ENCODE measurements at places on chromosomes 4 and X. TPM values are rescaled to one million over a fixed set of nuclear protein-coding genes. Genes with fewer than 3 reads are reported as not detected.
A peak's percentile ranks its signal among the peaks of the same experiment; 100 is the strongest.

GRCh38 chrX:17030092-17030491 lies 83.6 kb downstream of the REPS2 start:
- no peak for DNase-seq
- peak overlapping the region; percentile 11 for H3K27ac ChIP-seq
- H3K4me3 ChIP-seq: no peak overlapping the region
- no peaks in the 10 kb centered on the region for H3K27me3 ChIP-seq

- no peak for DNase-seq
- H3K36me3 ChIP-seq: no peaks in the 10 kb centered on the region
- no peaks in the 10 kb centered on the region for H3K4me1 ChIP-seq
- no peak overlapping the region for H3K27ac ChIP-seq
- no peaks in the 10 kb centered on the region for H3K27me3 ChIP-seq
These were observed 25.0 kb upstream of the DGKK start for GRCh38 chrX:50495616-50496015.

DNA sequence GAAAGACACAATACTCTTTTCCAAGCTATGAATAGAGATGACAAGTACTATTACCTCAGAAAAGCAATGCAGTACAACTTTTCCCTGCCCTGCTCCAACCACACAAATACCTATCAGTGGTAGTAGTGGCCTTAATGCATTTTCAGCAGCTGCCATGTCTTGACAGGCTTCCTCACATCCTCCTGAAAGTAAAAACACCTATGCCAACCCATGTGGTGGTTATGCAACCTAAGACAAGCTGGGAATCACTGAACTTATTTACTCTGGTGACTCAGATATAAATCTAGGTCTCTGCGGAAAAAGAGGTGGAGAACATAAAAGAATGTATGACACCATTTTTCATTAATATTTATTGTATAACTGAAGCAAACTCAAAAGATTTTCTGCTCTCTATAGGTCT lies 14.5 kb downstream of the WDFY3 start:
- DNase-seq: no peak
- H3K27ac ChIP-seq: no peak overlapping the region
- no peak overlapping the region for H3K4me3 ChIP-seq

- H3K4me3 ChIP-seq: no peak overlapping the region
- H3K27me3 ChIP-seq: no peaks in the 10 kb centered on the region
- H3K4me1 ChIP-seq: no peaks in the 10 kb centered on the region
- DNase-seq: no peak
These were observed 103.7 kb upstream of the RAPGEF2 start for GRCh38 chr4:158999166-158999682.

DNA sequence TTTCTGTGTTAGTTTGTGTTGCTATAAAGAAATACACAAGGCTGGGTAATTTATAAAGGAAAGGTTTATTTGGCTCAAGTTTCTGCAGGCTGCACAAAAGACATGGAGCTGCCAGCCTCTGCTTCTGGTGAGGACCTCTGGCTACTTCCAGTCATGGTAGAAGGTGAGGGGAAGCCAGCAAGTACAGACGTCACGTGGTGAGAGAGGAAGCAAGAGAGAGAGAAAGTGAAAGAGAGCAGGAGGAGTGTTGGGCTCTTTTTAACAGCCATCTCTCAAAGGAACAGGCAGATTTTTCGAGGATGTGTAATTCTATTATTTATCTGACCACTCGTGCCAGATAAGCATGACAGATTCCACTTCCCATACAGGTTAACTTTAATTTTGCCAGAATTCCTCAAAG lies 1199.1 kb downstream of the ADGRL3 start:
- H3K36me3 ChIP-seq: no peaks in the 10 kb centered on the region
- no peaks in the 10 kb centered on the region for H3K4me1 ChIP-seq
- H3K27ac ChIP-seq: no peak overlapping the region
- DNase-seq: no peak
- no peaks in the 10 kb centered on the region for H3K27me3 ChIP-seq

DNA sequence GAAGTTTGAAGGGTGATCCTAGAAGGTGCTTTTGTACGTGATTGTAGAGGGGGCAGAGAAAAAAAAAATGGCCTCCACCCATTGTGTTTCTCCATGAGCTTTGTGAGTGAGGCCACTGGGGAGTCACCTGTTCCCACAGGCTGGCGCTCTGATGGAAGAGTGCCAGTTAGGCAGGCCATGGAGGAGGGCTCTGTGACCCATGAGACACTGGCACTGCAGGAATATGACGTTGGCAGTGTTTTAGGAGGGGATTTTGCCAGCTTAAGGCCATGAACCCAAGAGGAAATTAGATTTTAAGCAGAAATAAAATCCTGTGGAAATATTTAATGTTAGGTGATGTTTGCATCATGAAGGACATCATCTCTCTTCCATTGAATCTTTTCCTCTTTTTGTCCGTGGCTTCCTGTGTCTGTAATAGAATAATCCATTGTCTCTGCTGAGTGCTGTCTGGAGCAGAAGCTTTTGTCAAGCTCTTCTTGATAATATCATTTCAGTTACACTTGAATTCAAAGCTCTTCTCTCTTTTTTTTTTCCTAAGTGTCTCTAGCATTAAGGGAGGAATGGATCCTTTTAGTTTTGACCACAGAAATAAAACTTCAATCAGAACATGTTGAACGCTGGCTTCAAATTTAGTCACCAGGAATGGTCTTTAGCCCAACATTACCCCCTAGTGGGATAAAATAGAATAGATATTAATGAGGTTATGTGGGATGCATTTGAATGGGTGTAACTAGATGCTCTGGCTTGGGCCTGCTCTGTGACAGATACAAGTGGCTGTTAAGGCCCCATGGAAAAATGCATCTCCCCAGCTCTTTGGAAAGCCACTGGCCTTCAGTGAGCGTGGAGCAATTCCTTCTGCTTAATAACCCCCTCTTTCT lies 41.0 kb upstream of the UCP1 start:
- H3K27ac ChIP-seq: no peak overlapping the region
- no peak overlapping the region for H3K4me3 ChIP-seq
- DNase-seq: no peak
- no peaks in the 10 kb centered on the region for H3K36me3 ChIP-seq
- H3K4me1 ChIP-seq: no peaks in the 10 kb centered on the region

DNA sequence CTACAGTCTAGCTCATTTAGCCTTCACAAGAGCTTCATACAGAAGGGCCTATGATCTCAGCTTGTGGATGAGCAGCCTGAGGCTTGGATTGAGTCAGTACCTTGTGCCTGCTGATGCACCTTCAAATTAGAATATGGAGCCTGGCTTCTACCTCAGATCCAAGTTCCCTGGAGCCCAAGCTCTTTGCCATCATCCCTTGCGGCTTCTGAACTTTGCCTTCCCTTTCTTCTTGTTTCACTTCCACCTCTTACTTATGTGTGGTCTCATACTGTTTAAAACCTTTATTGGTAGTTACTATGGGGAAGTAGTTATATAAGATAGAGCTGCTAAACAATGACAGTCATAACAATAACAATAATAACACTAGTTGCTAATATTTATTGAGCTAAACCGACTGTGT lies 84.3 kb upstream of the AFF2 start:
- no peak overlapping the region for H3K4me3 ChIP-seq
- H3K27ac ChIP-seq: no peak overlapping the region
- H3K27me3 ChIP-seq: no peaks in the 10 kb centered on the region
- no peak for DNase-seq

- no peak overlapping the region for H3K4me3 ChIP-seq
- peaks cover 20% of the 10 kb centered on the region for H3K4me1 ChIP-seq
- H3K27me3 ChIP-seq: no peaks in the 10 kb centered on the region
- no peaks in the 10 kb centered on the region for H3K36me3 ChIP-seq
- DNase-seq: no peak
These were observed 58.5 kb downstream of the DCTD start for GRCh38 chr4:182858711-182859110.

DNA sequence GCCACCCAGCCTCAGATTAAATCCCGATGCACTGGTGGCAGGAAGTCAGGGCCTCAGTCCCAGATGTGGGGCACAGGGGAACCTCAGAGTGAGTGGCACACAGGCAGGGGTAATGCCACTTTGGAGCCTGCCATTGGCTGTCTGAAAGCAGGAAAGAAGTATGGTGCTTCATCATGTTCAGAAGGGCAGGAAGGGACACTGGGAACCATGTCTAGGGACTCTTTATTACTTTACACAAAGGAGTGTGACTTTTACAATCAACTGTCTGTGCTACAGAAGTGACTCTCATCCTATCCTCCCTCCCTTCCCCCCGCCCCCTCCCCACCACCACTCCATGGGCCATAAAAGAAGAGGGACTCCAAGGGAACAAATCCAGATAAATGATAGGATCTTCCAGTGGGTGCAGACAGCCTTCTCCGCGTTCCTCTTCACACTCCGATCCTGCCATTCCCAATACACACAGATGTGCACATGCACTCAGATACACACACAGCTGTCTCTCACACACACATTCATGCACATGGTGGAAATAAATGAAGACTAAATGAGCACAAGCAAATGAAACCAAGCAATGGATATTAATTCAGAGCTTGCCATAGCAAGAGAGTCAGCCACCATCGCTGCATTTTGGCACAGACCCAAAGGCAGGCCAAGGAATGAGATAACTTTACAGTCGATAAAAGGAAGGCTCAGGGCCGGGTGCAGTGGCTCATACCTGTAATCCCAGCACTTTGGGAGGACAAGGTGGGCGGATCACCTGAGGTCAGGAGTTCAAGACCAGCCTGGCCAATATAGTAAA lies 2.5 kb upstream of the TMEM154 start:
- no peak overlapping the region for H3K4me3 ChIP-seq
- no peaks in the 10 kb centered on the region for H3K4me1 ChIP-seq
- H3K27me3 ChIP-seq: no peaks in the 10 kb centered on the region
- no peaks in the 10 kb centered on the region for H3K36me3 ChIP-seq
- no peak overlapping the region for H3K27ac ChIP-seq

- DNase-seq: no peak
- H3K4me1 ChIP-seq: peaks cover 29% of the 10 kb centered on the region
- peaks cover 52% of the 10 kb centered on the region for H3K27me3 ChIP-seq
- no peaks in the 10 kb centered on the region for H3K36me3 ChIP-seq
These were observed 6.1 kb upstream of the MSX1 start for GRCh38 chr4:4853371-4853823.

- no peaks in the 10 kb centered on the region for H3K36me3 ChIP-seq
- no peaks in the 10 kb centered on the region for H3K27me3 ChIP-seq
- H3K27ac ChIP-seq: no peak overlapping the region
- DNase-seq: no peak
These were observed 122.6 kb downstream of the RCHY1 start for GRCh38 chr4:75391489-75392166.

GRCh38 chr4:73828956-73829355 lies 7.5 kb upstream of the CXCL6 start:
- no peaks in the 10 kb centered on the region for H3K36me3 ChIP-seq
- H3K4me3 ChIP-seq: no peak overlapping the region
- no peak overlapping the region for H3K27ac ChIP-seq

Gene FGFBP2
- total RNA-seq: 4.0 TPM

Gene GABRE
- 64.9 TPM for total RNA-seq

Gene ZFP92
- 0.78 TPM for total RNA-seq

Measured in body of pancreas (tissue), 4 donors.